SHP77 treated with DMSO at 0.1 percent for 48 hours (cell line): ENCODE measurements at places on chromosomes 1 and 21.

- DNase-seq = no peak
Observed at GRCh38 chr1:229229721-229230139, 41.2 kb upstream of the RAB4A start.

GRCh38 chr1:233554037-233554436 is 59.9 kb upstream of the KCNK1 start:
- no peak for DNase-seq

DNA sequence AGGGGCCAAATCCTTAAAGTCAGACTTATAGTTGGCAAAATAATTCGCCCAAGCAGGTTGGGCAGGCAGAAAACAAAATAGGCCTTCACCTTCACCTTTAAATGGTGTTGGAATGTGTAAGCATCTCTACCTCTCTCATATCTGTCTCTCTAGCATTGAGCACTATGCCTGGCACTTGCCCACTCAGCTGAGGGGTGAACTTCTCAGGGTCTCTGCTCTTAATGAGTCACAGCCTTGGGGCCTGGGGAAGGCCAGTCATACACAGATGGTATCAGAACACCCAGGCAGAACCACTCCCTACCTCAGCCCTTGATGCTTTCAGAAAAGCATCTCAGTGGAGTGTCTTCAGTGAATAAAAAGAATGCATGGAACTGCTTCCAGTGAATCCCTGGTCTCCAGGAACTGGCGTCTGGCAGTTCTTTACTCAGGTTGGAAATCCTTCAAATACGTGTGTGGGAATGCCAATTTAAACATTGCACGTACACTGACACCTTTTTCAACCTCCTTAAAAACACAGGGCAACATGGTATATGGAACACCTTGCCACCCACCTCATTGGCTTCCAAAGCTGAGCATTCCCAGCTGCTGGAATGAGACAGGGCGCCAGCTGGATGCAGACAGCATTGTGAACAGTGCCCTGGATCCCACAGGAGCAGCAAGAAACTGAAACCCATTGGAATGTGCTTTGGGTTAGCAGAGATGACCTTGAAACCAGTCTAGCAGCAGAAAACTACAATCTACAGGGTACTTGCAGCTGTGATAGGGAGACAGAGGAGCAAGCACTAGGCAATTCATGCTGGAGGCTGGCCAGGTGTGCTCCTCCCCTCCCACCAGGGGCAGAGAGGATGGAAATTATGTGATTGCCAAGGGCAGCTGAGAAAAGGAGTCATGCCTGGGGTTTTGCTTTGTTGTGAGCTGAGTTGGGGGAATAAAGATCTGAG is 30.0 kb downstream of the ZNF697 start:
- DNase-seq = no peak

GRCh38 chr21:42320791-42321190 is 5.6 kb upstream of the TFF3 start:
- DNase-seq = no peak

DNA sequence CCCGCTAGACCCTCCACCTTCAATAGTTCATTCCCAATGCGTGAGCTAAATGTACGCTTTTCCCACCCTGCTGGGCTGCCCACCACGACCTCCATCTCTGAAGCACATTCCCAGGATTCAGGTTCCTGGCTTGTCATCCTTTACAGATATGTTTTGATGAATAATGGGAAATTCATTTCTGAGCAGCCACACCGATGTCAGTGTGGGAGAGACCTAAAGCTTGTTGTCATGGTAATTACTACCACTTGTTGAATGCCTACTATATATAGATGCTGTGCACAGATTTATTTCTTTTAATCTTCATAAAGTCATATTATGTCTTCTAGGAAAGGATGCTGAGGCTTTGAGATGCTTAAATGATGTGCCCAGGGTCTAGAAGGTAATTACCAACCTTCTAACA is 8.0 kb downstream of the RCSD1 start:
- DNase-seq = no peak

DNA sequence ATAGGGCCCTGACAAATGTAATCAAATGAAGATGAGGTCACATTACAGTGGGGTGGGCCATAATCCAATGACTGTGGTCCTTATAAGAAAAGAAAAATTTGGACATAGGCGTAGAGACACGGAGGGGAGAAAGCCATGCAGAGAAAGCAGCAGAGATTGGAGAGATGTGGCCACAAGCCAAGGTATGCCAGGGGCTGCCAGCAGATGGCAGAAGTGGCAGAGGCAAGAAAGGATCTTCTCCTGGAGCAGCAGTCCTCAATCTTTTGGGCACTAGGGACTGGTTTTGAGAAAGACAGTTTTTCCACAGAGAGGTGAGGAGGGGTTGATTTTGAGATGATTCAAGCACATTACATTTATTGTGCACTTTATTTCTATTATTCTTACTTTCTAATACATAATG is 355.1 kb downstream of the NPHP4 start:
- no peak for DNase-seq

GRCh38 chr1:84889437-84889836 is 3.6 kb downstream of the LPAR3 start:
- no peak for DNase-seq

- no peak for DNase-seq
Observed at GRCh38 chr21:43280949-43281633, 112.3 kb downstream of the CRYAA start.

DNA sequence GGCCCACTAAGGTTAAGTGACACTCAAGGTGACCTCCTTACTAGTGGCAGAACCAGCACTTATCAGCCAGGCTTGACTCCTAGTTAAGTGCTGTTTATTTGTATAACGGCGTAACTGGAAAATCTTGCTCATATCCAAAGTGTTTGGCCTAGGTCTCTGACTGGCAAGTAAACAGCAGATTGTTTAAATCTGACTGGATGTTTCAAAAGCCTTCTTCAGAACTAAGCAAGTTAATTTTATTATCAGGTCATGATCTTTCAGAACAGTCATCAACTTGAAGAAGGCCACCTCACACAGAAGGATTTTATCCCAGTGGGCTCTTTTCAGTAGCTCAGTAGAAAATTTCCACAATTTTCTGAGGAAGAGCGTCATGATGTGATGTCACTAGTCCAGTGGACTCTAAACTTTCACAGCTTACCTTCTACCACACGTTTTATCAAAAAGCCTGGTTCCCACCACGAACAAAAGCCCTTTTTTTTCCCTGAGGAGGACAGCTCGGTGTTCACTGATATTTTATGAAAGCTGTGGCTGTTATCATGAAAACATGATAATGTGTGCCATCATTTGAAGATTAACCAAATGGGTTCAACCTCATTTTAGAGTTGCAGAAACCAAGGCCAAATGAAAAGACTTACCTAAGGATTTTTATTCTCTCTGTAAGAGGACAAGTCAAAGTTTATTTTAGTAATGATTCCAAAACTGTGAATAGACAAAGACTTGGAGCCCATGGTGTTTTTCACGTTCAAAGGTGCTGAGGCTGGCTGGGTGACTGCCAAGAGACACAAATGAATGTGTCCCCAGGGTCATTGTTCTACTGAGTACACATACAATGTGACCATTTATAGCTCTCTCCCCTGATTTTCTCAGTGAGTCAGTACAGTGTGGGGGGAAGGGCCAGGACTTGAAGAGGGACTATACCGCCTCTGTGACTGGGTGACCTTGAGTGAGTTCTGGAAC is 9.1 kb downstream of the SGIP1 start:
- DNase-seq = peak; percentile 93

DNA sequence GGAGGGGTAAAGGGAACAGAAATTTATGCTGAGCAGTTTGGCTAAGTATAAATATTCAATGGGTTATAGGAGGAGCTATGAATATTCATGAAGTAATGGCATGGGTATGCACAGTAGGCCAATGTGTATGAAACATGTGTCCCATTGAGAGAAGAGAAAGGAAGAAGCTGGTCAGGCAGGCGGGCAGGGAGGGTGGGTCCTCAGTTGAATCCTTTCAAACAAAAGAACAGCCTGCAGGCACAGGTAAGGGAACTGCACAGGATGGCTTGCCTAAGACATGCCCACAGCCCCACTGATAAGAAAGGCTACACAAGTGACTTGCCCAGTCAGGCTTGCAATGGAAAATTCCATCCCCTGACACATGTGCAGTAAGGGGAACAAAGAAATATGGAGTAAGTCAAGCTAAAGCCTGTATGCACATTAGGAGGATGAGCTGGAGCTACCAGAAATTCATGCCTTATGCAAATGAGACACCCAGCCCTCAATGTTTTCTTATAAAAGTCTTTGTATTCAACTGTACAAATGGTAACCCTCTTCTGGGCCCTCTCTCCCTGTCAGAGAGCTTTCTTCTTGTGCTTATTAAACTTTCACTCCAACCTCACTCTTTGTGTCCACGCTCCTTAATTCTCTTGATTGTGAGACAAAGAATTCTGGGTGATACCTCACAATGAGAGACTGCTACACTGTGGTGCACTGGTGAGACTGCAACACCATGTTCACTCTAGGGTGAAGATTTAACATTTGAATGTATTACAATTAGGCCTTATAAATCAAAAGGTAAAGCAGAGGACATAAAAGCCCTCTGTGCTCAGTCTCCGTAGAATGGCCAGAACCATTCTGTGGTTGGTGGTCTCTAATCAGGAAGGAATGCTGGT is 96.5 kb downstream of the ATP1B1 start:
- no peak for DNase-seq

DNA sequence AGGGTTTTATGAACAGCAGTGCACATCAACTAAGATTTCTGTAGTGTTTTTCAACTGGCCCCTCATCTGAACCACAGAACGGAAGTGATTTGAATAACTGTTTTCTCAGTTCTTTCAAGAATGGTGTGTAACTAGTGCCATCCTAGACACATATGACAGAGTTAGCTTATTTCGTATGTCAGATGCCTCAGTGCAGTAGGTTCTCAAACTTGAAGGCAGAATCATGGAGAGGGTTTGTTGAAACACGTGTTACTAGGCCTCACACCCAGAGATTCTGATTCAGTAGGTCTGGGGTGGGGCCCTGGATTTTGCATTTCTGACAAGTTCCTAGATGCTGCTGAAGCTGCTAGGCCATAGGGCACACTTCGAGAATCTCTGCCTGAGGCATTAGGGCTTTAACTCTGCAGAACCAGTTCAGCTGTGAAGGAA is 49.0 kb downstream of the SCCPDH start:
- no peak for DNase-seq

DNA sequence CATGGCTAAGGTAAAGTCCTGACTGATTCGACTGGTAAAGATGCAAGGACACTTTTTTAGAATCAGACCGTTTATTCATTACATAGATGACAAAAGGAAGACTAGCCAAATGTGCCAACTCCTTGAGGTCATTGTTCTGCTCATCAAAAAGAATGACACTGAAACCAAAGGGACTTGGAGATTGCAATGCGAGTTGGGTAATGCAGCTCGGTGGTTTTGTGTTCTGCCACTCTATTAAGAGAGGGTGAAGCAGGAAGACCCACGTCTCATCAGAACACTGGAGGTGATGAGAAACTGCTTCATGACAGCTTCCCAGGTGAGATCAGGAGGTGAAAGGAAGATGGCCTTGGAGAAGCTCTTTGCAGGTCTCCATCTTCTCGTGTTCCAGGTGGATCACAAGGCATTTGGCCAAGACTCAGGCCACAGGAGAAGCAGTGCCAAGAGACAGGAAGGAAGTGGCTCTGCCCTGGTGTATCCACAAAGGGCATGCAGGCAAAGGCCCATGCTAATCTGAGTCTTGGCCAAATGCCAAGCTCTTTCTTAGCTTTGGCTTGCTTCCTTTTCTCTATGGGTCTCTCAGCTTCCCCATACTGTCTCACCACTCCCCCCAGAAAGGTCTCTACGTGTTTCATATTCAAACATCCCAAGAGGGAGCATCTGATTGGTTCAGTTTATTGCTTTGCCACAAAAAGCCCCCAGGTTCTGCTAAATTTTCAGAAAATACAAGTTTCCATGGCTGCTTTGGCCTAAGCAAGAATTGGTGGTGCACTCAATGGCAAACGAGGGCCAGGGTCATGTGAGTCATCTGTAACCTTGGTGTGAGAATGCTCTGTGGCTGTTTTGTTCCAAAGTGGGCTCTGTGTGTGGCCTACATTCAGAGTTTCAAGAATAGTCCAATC is 5.7 kb upstream of the CCT8 start:
- DNase-seq = no peak
